ENCODE measurements at places on chromosomes 6 and 20.

GRCh38 chr6:1554141-1554475, 55.6 kb upstream of the FOXC1 start:
- DNase-seq = no peak

GRCh38 chr20:36802326-36803222, 29.0 kb upstream of the DSN1 start:
- no peak for DNase-seq

GRCh38 chr20:44030394-44030793, 115.7 kb downstream of the TOX2 start:
- no peak for DNase-seq

DNA sequence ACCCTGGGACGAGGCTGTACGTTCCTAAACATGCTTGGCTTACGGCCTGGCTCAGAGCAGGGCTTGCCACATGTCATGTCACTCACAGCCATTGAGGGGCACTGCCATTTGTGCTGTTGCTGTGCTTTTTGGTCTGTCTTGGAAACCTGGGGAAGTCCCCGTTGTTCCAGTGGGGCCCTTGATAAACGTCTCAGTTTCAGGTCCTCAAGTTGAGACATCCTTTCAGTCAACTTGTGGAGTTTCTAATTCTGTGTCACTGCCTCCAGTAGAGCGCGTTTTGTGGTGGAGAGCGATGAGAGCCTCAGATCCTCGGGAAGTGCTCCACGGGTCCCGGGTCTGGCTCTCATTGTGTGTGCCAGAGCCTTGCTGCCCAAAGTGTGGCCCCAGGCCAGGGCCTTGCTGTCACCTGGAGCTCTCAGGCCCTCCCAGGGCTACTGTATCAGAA, 43.0 kb upstream of the CCR6 start:
- peak; percentile 93 for DNase-seq

DNA sequence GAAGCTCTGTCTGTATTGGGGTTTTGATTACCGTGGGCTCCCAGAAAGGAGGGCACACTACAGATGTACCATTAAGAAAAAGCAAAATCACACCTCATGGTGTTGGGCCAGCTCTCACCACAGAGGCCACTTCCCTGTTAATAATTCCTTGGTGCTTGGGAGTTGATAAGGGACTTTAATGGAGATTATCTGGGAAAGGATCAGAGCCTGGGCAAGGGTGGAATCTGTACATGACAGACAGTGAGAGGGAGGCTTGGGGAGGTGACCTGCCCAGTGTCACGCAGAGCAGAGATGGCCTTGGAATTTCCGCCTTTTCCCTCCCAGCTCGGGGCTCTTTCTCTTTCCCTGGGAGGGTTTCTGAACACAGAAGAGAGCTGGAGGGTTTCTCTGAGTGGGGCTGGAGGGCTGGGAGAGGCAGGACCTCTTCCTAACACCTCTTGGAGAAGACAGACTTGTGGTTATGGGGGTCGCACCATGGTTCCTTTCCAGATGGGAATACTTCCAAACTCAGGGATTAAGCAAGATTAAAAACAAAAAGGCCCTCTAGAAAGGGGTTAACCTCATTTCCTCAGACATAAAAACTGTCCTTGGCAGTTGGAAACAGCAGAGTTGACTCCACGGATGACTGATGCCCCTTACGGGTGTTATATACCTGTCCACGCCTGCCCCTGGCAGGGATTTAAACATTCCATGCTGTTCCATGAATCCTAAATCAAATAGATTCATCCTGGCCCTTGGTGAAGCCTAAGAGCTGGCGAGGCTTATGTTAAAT, 16.8 kb upstream of the KCNK16 start:
- no peak for DNase-seq

DNA sequence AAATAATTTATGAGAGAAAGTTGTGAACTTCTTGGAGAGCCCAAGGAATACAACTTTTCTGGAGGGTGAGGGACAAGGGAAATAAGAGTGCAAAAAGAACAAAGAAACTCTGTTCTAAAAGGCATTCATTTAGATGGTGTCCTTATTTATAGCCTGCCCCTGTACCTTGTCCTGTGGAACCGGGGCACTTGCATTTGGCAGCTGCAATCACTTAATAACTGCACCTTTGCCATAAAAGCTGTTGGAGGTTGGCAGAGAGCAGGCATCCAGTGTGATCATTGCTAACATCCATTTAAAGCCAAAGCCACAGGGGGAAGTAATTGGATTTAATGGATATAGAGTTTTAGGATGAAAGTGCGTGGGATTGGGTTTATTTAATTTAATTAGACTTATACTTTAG, 50.8 kb upstream of the SGK1 start:
- DNase-seq = no peak

GRCh38 chr6:10722820-10723566, at the start of gene TMEM14C:
Gene TMEM14C (plus strand): TSS chr6:10723070. CDS start chr6:10724614, 1,544 bp downstream.
- peak; percentile 71 for DNase-seq

- peak; percentile 66 for DNase-seq
These were observed 36.6 kb downstream of the MGME1 start for GRCh38 chr20:18005170-18005989.

GRCh38 chr6:157631838-157632614, 191.0 kb upstream of the SNX9 start:
- no peak for DNase-seq

DNA sequence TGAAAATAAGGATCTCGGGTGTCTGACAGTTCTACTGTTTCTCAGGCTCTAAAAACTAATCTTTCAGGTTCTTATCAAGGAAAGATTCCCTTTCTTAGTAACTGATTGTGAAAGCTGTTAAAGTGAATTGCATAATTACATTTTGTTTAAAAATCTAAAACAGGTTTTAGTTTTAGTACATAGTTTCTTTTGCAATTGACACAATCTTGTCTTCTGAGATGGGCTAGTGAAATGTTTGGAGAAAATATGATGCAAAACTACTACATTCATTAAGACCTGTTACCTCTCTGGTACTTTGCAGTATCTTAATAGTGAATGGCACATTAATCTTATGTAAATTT, 298.4 kb downstream of the UTRN start:
- DNase-seq = no peak

GRCh38 chr6:13813026-13813425, 1.3 kb downstream of the MCUR1 start:
- DNase-seq = no peak

- no peak for DNase-seq
These were observed 36.1 kb upstream of the NOL4L start for GRCh38 chr20:32621071-32621890.

- no peak for DNase-seq
These were observed 351.6 kb upstream of the CNR1 start for GRCh38 chr6:88517737-88518136.

- peak; percentile 1 for DNase-seq
These were observed 393.8 kb upstream of the IMPG1 start for GRCh38 chr6:76466286-76466685.

DNA sequence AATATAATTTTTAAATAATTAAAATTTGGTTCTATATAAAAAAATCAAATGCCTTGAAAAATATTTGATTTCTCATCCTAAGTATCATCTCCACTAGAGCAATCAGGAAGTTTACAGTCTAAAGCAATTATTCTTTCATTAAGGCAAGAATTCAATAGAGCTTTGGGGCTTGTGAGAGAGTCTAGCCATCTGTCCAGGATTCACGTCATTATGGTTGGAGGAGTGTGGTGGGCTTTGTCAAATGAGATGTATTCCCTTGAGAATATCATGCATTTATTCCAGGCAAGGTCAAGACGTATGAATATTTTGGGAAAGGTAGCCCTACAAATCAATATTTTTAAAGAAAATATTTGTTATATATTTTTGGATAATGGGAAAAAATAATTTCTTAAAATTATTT, 132.4 kb downstream of the ELOVL4 start:
- DNase-seq = no peak

DNA sequence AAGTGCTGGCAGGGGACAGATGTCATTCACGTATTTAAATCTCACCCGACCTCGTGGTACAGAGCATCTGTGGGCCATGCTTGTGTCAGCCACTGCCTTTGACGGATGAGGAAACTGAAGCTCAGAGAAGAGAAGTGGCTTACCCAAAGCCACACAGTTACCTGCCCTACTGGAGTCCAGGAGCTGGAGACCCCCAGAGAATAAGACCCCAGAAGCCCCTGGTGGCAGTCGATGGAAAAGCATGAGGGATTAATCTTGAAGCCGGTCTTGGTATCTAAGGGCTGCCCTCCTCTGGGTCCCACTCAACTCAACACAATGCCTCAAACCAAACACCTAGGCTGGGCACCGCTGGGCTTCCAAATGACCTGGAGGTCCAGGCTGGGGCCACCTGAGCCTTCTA, 83.1 kb downstream of the GRM4 start:
- DNase-seq = no peak

DNA sequence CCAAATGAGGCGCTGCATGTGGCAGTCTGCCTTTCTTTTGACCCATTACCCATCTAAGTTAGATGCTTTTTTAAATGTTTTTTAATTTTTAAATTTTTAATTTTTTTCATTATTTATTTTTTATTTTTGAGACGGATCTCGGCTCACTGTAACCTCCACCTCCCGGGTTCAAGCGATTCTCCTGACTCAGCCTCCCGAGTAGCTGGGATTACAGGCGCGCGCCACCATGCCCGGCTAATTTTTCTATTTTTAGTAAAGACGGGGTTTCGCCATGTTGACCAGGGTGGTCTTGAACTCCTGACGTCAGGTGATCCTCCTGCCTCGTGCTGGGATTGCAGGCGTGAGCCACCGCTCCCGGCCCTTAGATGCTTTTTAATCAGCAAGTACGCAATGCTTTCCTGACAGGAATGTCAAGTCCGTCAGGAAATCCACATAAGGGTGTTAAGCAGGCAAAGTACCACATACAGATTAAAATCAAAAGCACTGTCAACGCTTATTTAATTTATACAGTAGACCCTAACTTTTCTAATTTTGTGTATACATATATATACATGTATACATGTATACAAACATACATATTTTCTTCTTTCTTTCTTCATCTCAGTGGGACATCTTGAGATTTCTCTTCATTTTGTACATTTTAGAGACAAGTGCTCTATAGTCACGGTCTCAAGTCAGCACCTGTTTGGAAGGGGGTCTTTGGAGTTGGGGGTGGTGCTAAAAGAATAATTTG, 995 bp upstream of the GSTA4 start:
- DNase-seq = peak; percentile 51

DNA sequence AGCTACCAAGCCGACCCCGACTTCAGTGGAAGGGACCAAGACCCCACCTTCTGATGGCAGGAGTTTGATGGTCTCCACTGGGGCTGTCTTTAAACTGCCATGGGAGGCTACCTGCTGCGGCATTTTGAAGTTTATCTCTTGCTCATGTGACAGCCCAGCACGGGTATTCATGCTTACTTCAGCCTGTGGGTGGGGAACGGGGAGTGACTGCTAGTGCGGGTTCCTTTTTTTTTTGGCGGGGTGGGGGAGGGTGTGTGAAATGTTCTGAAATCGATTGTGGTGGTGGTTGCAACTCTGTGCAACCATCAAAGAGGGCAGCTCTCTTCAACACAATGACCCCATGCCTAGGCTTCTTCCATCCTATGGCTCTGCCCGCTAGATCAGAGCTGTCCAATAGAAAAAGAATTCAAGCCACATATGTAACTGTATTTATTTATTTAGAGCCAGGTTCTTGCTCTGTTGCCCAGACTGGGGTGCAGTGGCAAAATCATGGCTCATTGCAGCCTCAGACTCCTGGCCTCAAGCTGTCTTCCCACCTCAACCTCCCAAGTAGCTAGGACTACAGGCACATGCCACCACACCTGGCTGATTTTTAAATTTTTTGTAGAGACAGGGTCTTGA, 53.7 kb downstream of the PPP1R16B start:
- no peak for DNase-seq

DNA sequence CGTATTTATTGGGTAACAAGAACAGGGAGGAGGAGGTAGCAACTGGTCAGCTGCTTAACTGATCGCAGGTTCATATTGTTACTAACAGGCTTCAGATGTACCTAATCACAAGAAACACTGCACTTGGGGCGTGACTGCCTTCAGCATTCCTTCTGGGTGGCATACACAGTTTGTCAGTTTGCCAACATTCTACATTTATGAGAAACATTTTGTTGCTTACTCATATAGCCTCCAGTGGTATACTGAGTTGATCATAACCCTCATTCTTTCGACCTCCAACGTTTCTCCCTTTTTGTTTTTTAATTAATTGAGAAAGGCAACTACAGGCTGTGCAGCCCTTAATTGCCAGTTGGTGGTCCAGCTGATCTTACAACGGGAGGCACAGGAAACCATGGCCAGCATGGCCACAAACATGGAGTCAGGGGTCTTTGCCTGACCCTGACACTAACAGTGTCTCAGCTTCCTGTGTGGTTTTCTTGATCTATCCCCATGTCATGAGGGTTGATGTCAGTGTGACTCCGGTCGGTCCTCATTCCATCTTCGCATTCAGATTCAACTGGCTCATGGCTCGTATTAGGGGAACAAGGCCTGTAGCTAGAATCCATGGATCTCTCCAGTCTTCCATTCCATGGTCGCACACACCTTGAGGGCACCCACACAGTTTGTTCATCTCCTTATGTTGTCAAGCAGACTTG, 9.4 kb downstream of the EPB41L2 start:
- no peak for DNase-seq

DNA sequence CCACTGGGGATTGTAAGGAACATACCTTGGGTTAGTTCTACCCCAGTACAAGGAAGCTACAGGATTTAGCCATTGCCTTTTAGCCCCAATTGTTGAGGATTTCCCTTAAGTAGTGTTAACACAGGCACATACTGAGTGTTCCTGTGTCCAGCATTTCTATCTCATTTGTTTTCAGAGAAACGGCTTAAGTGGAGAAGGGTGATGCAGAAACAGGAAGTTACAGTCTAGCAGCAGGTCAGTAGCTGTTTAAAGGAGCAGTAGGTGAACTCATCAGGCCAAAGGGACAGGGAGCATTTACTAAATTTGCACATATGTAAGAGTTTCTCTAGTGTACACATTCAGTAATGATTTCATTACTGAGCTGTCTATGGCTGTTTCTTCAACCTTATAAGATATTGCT, 644.2 kb upstream of the GJE1 start:
- DNase-seq = no peak

GRCh38 chr6:132669690-132670291, 10.8 kb upstream of the TAAR1 start:
- DNase-seq = no peak

DNA sequence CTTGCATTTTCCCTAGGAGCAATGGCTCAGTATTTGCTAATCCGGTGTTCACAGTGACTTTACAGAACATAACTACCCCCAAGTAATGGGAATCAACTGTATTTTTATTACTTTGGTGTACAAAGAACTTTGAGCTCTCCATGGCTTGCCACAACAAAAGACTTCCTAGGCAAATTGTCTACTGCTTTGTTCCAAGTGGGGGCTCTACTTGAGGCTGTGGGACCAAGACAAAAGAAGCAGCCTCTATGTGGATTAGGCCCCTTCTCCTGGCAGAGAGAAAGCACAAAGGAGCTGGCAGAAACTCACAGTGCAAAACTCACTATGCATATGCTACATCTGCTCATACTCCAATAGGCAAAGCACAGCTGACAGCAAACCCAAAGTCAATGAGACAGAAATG, 853 bp downstream of the WFDC8 start:
- no peak for DNase-seq

All from GM12878 (cell line).